ENCODE measurements at places on chromosomes 5 and 9. TPM values are rescaled to one million over a fixed set of nuclear protein-coding genes. Genes with fewer than 3 reads are reported as not detected.

ARL14EPL gene
- total RNA-seq = not detected

CCDC192 gene
- total RNA-seq = not detected

CDC20B gene
- not detected for total RNA-seq

FBXO10 gene
- total RNA-seq = 5.1 TPM

TGFBI gene
- 172 TPM for total RNA-seq

SLC45A2 gene
- not detected for total RNA-seq

CKMT2 gene
- total RNA-seq = not detected

GRM6 gene
- total RNA-seq = not detected

HAVCR2 gene
- 0.05 TPM for total RNA-seq

RAPGEF6 gene
- 20.8 TPM for total RNA-seq

ZNF367 gene
- 45.4 TPM for total RNA-seq

GABRA6 gene
- not detected for total RNA-seq

RNF38 gene
- 8.8 TPM for total RNA-seq

PCDHGA11 gene
- total RNA-seq = 0.22 TPM

SPATA31E1 gene
- 0.26 TPM for total RNA-seq

ORM2 gene
- not detected for total RNA-seq

NKD2 gene
- 0.37 TPM for total RNA-seq

FOXD4L5 gene
- total RNA-seq = not detected

PCDHA1 gene
- not detected for total RNA-seq

EIF4EBP3 gene
- total RNA-seq = not detected

SLC38A9 gene
- total RNA-seq = 26.6 TPM

ANKRD34B gene
- total RNA-seq = not detected

SVEP1 gene
- total RNA-seq = not detected

RANBP3L gene
- total RNA-seq = not detected

ZNF883 gene
- total RNA-seq = not detected

RELL2 gene
- total RNA-seq = 10.1 TPM

PCDHA11 gene
- not detected for total RNA-seq

PRXL2C gene
- total RNA-seq = 27.5 TPM

TIMD4 gene
- total RNA-seq = not detected

ADGRD2 gene
- total RNA-seq = not detected

PRKACG gene
- not detected for total RNA-seq

EGFL7 gene
- 0.08 TPM for total RNA-seq

VLDLR gene
- total RNA-seq = 1.1 TPM

LCN9 gene
- total RNA-seq = not detected

SLC34A3 gene
- not detected for total RNA-seq

OMD gene
- 0.81 TPM for total RNA-seq

TRAF1 gene
- 0.13 TPM for total RNA-seq

Data from SJSA1 (cell line).